ENCODE measurements at places on chromosomes 12 and 14.
A peak's percentile ranks its signal among the peaks of the same experiment; 100 is the strongest.

DNA sequence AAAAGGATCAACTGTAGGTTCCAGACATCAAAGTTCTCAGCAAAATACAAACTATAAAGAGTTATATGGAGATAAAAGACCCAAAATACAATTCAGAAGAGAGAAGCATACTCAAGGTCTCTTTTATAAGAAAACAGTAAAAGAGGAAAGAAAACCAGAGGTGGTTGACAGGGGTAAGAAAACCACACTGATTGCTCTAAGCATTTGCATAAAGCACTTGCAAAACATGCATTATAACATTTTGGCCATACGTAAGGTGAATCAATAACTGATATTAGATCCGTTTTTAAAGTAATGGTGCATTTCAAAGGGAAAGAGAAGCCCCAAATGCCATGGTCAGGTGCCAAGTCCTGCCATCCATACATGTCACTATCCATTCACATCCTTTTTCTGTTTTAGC lies 5.9 kb downstream of the DDHD1 start:
- no peak for DNase-seq

GRCh38 chr14:104602315-104602932 lies 2.1 kb downstream of the TMEM179 start:
- no peak for DNase-seq

GRCh38 chr12:91667694-91668093 lies 478.0 kb downstream of the BTG1 start:
- no peak for DNase-seq

- DNase-seq: peak; percentile 39
Observed at GRCh38 chr12:104478396-104479122, 21.8 kb downstream of the CHST11 start.

- no peak for DNase-seq
Observed at GRCh38 chr12:15212930-15213329, 8.3 kb downstream of the RERG start.

DNA sequence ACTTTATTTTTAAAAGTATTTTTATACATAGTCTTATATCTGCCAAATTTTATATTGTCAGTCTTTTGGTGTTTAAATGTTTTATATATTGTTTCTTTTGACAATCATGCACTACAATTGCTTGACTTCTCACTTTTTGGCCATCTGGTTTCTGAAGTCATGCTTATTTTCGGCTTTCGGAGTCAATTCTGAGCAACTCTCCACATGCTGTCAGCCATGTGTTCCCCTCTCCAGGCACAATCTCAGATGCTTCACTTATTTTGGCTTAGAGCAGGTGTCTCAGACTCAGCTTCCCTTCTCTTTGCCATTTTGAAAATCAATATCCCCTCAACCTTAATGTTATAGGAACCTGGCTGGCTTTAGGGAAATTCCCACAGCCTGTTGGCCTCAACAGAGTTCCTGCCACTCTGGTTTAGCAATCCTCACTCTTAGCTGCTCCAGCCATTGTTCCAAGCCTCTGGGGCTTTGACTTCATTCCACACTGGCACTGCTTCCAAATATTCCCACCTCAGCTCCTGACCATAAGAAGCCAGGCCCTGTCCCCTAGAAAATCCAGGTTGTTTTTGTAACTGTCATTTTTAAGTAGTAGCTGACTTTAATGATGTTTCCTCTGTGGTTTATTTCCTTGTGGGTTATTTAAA lies 125.5 kb upstream of the FAR2 start:
- no peak for DNase-seq

DNA sequence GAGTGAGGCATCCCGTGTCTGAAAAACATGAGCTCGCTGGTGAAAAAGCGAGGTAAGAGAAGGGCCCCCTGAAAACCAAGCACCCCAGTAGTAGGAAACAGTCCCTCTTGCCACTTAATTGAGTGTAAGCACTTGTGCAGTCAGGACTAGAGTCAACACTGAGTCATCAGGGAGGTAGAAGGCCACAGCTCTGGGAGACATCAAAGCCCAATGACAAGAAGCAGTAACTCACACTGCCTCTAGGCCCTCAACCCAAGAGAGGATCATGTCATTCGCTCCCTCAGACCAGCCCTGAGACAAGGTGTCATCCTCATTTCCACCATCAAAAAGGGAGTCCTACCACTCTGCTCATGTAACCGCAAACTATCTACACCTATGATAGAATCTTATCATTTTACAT lies 17.8 kb downstream of the POMT2 start:
- peak; percentile 66 for DNase-seq

- DNase-seq: no peak
Observed at GRCh38 chr14:30507209-30507608, 51.7 kb upstream of the G2E3 start.
